ENCODE measurements at places on chromosomes 7 and 10.

- DNase-seq: no peak
Observed at GRCh38 chr7:48427671-48428070, 256.4 kb downstream of the ABCA13 start.

DNA sequence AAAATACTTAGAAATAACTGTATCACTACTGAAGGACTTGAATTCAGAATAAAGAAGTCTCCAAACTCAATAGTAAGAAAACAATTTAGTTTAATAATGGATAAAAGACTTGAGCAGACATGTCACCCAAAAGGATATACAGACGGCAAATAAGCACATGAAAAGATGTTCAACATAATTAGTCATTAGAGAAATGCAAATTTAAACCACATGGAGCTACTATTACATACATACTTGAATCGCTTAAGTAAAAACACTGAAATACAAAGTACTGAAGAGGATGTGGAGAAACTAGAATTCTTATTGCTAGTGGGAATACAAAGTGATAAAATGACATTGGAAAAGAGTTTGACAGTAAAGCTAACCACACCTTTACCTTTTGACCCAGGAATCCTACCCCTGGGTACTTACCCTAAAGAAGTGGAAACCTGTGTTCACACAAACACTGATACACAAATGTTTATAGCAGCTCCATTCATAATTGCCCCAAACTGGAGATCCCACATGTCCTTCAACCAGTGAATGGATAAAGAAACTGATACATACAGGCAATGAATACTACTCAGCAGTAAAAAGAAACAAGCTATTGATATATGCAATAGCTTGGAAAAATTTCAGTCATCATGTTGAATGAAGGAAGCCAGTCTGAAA is 54.3 kb upstream of the NFKB2 start:
- DNase-seq: no peak

GRCh38 chr10:103727546-103727963 is 127.8 kb downstream of the SH3PXD2A start:
- no peak for DNase-seq

DNA sequence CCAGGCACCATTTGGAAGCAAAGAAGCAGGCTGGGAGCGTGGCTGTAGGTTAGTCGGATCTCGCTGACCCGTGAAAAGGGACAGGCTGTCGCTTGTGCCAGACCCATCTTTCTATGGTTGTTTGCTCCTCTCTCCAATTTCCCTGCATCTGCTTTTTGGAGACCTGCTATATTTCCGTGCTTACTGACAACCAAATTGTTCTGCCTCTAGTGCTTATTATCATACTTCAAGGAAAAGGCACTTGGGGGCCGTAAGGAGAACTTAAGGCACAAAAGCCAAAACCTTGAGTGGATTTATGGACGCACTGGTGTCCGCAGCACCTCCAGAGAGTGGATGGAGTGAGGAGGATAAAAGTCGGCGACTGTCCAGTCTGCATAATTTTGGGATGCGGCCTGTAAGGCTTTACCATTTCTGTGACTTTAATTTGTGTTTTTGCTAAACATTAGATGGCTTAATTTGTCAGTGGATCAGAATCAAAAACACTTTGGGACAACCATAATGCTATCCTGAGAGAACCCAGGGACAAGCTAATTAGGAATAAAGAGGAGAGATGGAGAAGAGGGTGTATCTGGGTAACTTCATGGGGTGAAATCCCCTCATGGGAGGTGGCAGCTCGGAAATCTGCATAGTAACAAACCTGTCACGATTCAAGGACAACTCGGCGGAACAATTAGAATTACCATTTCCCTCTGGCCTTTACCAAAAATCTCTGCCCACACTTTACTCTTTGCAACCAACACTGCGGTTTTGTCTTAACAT is 206.7 kb downstream of the HDAC9 start:
- no peak for DNase-seq

- DNase-seq: no peak
Observed at GRCh38 chr10:99975106-99975829, 34.5 kb downstream of the DNMBP start.

GRCh38 chr7:18693406-18693805 is 197.9 kb downstream of the HDAC9 start:
- peak; percentile 59 for DNase-seq

GRCh38 chr7:112156412-112156811 is 49.8 kb downstream of the DOCK4 start:
- no peak for DNase-seq

Measured in BJ (cell line).